ENCODE measurements at places on chromosomes 6 and 20.

- no peaks in the 10 kb centered on the region for H3K27me3 ChIP-seq
- no peaks in the 10 kb centered on the region for H3K4me1 ChIP-seq
- no peak overlapping the region for H3K27ac ChIP-seq
Observed at GRCh38 chr6:168686029-168686738, 245.2 kb downstream of the SMOC2 start.

DNA sequence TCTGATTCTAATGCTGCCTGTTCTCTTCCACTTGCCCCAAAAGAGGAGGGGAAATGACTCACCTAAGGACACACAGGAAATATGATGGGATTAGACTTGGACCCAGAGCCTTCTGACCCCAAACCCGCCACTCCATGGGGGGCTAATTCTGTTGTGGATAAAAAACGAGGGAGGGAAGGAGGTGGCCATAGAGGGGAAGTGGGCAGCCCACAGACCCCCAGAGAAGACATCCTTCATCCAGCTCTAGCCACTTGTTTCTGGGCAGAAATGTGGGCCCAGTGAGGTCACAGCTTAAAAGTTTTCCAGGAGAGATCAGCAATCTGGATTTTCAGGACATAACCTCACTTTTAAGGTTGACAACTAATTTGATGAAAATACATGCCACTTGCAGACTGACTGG is 202.1 kb downstream of the ANKRD60 start:
- no peak for DNase-seq
- no peak overlapping the region for H3K4me3 ChIP-seq
- no peaks in the 10 kb centered on the region for H3K4me1 ChIP-seq
- no peaks in the 10 kb centered on the region for H3K27me3 ChIP-seq

- H3K27ac ChIP-seq = no peak overlapping the region
- no peaks in the 10 kb centered on the region for H3K27me3 ChIP-seq
- H3K4me1 ChIP-seq = no peaks in the 10 kb centered on the region
- DNase-seq = no peak
- no peak overlapping the region for H3K4me3 ChIP-seq
Observed at GRCh38 chr6:54892831-54893230, 46.3 kb downstream of the FAM83B start.

GRCh38 chr6:34484899-34485298 is 19.0 kb downstream of the PACSIN1 start:
- no peaks in the 10 kb centered on the region for H3K4me1 ChIP-seq
- H3K27me3 ChIP-seq = no peaks in the 10 kb centered on the region
- H3K36me3 ChIP-seq = no peaks in the 10 kb centered on the region
- H3K27ac ChIP-seq = no peak overlapping the region
- no peak overlapping the region for H3K4me3 ChIP-seq
- no peak for DNase-seq

GRCh38 chr20:4740774-4741431 is 19.2 kb downstream of the PRND start:
- DNase-seq = peak; percentile 58
- H3K36me3 ChIP-seq = no peaks in the 10 kb centered on the region
- no peaks in the 10 kb centered on the region for H3K27me3 ChIP-seq
- no peak overlapping the region for H3K27ac ChIP-seq
